ENCODE measurements at places on chromosomes 2 and 18.

DNA sequence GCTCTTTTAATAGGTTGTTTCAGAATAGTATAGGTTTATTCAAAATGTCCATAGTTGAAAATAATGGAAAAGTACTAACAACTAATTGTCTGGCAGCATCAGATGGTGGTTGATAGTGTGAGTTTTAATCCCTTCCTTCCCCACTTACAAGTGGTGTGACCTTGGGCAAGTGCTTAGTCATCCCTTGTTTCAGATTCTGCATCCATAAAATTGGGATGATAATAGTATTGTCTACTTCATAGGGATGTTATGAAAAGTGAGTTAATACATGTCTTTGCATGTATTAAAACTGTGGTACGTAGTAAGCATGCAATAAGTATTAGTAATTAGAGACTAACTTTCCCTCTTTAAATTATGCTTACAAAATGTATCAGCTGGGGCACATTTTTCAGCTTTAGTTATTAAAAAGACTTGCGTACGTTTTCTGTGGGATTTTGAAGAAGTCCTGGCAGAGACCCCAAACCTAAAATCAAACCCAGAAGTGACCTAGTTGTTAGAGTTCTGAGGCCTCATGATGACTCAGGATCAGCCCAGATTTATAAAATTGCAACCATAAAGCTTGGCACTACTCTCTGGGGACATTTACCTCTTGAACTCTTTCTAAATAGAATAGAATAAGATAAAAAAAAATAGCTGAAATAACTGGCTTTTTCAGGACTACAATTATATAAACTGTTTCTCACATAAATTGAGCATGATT, 8.6 kb downstream of the ITGA4 start:
- DNase-seq = no peak

- no peak for DNase-seq
Observed at GRCh38 chr2:144455987-144456386, 63.9 kb downstream of the ZEB2 start.

GRCh38 chr2:47307066-47307465, 95.9 kb upstream of the MSH2 start:
- no peak for DNase-seq

DNA sequence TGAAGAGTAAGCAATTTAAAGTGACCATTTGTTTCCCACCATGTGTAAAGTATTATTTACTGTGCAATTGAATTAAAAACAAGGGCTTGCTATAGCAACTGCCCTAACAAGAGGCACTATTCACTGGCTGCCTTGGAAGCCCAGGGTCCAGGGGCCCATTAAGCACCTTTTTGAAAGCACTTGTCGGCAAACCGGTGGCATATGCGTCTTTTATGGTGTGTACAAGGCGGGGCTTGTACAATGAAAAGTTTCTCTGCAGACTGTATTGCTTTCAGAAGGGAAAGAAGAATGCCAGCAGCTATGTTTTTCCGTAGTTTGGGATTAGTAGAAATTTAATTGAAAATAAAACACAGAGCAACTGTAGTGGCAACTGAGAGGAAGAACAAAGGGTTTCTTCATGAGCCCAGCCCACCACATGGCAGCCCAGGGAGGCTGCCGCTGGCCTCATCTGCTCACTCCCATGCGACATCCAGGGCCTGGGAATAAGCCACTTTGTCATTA, 279.5 kb upstream of the PARD3B start:
- no peak for DNase-seq

GRCh38 chr2:181685150-181685688, 4.9 kb upstream of the NEUROD1 start:
- peak; percentile 64 for DNase-seq

DNA sequence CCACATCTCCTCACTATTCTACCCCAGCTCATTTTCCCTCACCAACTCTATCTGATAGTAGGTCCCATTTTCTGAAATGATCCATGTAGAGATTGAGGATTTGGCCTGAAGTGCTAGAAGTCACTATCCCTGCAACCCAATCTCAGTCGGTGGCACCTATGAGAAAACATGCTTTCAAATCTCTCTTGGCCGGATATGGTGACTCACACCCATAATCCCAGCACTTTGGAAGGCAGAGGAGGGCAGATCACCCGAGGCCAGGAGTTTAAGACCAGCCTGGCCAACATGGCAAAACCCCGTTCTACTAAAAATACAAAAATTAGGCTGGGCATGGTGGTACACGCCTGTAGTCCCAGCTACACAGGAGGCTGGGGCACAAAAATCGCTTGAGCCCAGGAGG, 19.1 kb upstream of the MARCHF4 start:
- no peak for DNase-seq

GRCh38 chr2:34480366-34480765, 881.3 kb upstream of the FAM98A start:
- DNase-seq = no peak

GRCh38 chr2:69335311-69335710, 51.7 kb downstream of the GFPT1 start:
- DNase-seq = no peak

GRCh38 chr2:173021939-173022371, 53.7 kb upstream of the MAP3K20 start:
- DNase-seq = no peak

GRCh38 chr2:201656102-201656501, 12.8 kb upstream of the TMEM237 start:
- no peak for DNase-seq

- DNase-seq = peak; percentile 32
Observed at GRCh38 chr18:45335282-45336043, 279.8 kb upstream of the SLC14A2 start.

DNA sequence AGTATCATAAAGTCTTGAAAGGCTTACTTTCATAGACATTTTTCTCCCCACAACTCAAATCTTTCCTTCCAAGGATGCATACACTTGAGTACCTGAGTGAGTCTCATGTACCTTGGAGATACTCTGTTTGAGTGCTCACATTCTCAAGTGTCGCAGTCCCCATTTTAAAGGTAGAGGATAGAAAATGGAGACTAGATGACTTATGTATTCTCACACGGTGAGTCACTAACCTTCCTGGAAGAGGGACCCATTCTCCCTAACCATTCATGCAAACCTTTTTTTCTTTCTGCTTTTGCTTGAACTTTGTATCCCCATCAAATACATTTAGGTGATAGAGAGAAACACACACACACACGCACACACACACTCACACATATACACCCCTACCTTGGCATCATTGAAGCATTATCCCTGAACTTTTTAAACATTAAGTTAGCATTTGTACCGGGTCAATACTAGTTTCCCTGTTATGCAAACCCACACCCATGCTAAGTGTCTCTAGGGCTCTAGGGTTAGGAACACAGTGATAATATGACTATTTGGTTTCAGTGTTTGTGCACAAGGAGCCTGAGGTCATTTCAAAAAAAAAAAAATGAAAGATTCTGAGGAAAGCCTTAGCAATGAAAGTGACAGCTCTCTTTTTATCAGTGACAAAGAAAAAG, 236.2 kb downstream of the IKZF2 start:
- no peak for DNase-seq

GRCh38 chr2:11773111-11773510, 26.7 kb downstream of the LPIN1 start:
- no peak for DNase-seq

- DNase-seq = no peak
Observed at GRCh38 chr2:212337036-212337435, 201.6 kb downstream of the ERBB4 start.

- no peak for DNase-seq
Observed at GRCh38 chr18:60599267-60599666, 226.7 kb upstream of the MC4R start.

DNA sequence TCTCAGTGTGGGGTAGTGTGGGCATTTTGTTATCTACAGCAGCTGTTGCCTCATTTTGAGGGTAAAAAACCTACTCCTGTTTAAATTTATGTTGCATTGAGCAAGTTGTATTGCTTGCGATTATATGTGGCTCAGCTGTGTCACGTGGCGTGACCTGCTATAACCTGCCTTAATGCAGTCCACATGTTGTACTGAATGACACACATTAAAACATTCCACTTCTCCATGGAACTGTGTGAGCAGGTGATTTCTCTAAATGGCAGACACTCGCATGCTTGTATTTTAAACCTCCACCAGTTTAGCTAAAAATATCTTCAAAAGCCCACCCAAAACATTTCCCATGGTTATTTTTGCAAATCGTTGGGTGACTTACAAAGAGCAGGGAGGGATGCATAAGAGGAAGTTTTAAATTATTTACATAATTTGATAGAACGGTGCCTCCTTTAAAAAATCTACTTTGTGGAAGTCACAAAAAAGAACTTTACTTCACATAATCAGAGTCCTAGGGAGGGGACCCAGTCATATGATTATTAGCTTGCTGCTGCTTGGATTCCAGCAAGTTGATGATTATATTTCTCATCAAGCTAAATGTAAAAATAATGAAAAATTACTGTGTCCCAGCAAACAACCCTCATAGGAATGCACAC, 163.3 kb upstream of the ZEB2 start:
- DNase-seq = no peak

DNA sequence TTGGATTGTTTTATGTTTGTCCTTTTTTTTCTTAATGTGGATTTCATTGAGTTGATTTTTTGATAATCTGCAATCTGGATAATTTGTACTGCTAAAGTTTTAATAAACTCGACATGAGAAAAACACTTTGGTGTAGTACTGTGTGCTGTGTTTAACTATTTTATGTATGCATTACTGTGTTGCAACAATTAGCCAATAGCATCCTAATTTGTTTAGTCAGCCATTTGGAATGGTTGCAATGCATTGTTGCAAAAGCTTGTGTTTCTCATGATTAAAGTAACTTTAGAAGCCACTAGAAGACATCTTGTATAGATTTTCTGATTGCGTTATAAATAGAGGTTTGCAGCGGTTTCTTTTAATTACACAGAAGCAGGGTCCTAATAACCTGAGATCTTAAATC, 53.5 kb downstream of the PPIG start:
- DNase-seq = no peak

- no peak for DNase-seq
Observed at GRCh38 chr2:252001-252602, 11.7 kb downstream of the SH3YL1 start.

GRCh38 chr2:70785137-70785911, 5.1 kb downstream of the FIGLA start:
- DNase-seq = peak; percentile 62

DNA sequence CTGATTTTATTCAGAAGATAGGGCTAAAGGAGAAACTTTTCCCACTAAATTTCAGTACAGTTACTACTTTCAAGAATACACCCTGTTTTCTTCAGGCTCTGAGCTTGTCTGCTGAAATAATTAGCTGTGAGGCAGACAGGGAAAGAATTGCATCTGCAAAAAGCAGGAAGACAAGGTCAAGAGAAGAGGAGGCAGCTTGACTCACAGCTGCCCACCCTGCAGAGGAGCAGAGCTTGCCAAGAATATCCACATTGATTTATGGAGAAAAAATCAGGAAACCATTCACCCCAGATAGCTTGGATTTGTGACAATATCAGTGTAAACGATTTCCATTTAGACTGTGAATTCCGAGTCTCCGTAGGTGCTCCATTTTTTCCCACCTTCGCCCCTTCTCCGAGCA, 49.0 kb downstream of the ACTR2 start:
- no peak for DNase-seq

- peak; percentile 19 for DNase-seq
Observed at GRCh38 chr2:127606625-127607398, 39.1 kb upstream of the GPR17 start.

DNA sequence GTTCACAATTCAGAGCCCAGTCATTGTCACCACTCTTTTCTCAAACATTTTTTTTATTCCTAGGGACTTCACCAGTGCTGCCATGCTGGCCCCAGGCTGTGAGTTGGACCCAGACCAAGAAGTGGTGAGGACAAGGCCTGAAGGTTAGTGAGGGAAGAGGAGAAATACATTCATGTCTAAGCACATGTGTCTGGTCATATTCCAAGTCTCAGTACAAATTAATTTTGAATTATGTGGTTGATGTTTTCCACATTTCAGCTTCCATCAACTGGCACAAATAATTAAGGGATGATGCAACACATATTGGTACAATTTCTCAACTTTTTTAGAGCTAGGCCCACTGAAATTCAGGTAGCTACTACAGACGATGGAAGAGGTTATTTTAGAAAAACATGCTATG, 106.6 kb upstream of the UPP2 start:
- DNase-seq = no peak

GRCh38 chr2:71069376-71069775, 928 bp downstream of the NAGK start:
- no peak for DNase-seq

DNA sequence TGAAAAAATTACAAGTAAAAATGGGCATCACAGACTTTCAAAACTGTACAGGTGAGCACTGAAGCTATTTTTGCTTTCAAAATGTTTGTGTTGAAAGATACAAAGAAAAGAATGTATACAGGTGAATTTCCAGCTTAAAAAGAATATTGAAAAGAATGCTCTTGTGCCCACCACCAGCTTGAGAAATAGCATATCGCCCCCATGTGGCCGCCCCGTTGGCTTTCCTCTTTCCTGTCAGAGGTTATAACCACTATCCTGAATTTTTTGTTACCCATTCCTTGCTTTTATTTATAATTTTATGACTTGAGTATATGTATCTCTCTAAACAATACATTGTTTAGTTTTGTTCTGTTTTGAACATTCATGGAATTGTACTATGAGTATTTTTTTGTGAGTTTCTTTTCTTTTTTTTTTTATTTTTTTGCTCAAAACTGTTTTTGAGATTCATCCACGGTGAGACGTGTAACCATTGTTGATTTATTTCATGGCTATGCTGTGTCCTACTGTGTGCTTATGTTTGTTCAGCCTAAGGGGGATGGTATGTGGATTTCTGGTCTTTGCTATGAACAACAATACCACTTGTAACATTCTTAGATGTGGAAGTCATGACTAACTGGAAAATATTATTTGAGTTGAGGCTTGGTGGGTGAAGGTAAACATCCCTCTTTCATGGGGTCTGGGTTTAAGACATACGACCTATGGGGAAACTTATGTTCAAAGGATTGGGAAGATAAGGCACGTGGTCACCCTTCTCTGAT, 11.6 kb downstream of the TRPM8 start:
- DNase-seq = peak; percentile 48
